RKO (cell line): ENCODE measurements at places on chromosomes 3 and 15.

GRCh38 chr3:115666081-115666480, 42.8 kb downstream of the GAP43 start:
- no peak for DNase-seq

DNA sequence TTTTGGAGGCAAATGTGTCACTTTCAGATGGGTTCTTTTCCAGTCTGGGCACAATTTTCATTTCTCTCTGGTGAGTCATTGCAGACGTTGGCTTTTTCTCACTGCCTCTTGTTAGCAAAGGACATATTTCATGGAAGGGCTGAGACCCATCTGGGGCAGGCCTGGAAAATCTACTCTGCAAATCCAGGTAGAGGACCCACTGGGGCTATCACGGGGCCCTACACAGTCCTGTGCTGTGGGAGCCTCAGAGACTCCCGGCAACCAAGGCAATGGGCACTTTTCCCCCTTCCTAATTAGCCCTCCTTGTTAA, 58.0 kb downstream of the HRH1 start:
- DNase-seq: no peak

DNA sequence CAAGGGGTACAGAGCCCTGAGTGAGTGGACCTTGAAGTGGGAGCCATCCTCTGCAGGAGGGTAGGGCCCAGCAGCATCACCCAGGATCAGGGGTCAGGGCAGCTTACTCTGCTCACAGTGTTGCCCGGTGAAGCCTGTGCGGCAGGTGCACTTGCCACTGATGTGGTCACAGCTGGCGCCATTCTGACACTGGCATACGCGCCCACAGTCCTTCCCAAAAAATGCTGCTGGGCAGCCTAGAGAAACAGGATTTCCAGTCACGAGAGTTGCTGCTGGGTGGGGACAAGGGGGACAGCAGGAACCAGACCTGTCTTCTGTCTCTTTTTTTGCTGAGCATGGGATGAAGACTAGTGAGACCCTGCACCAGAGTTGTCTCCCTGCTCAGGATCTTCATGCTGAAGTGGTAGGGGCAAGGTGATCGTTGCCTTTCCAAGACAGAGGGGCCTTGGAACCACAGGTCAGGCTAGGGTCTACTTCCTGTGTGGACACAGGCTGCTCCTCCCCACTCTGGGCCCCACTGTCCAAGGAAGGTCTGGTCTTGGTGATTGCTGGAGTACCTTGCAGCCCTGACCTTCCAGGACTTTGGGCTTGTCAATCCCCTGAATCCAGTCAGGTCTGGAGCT, 46.9 kb downstream of the RAB11A start:
- DNase-seq: no peak

- no peak for DNase-seq
These were observed 20.9 kb upstream of the CEMIP start for GRCh38 chr15:80758130-80758745.

DNA sequence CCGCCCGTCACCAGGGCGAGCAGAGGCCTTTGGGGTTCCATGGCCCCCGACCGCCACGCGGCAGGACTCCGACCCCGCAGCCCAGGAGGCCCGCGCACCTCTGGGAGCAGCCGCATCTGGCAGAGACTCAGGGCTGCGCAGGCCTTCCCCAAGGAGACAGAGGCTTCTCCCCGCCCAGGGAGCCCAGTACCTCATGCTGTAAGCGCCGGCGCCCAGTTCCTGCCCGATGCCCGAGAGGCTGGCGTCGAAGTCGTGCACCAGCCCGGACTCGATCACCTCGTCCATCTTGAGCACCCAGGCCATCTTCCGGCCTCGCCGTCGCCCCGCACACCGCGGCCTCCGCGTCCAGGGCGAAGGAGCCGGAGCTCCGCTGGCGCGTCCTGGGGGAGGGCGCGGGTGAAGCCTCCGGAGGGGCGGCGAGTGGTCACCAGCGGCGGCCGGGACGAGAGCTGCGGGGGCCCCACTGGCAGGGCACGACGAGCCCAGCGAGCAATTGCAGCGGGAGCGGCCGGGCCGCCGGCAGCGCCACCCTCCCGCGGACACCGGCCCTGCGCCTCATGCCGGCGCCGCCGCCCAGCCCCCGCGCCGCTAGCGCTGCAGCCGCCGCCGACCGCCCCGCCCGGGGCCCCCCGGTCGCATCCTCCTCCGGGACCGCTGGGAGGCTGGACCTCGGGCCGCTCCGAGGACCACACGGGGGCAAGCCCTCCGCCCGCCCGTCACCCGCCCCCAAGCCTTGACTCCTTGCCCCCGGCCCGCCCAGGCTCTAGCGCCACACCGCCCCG, 468 bp downstream of the UBP1 start:
- peak; percentile 63 for DNase-seq

GRCh38 chr15:50190166-50190570, 8.2 kb downstream of the SLC27A2 start:
- no peak for DNase-seq

- DNase-seq: no peak
These were observed 112.5 kb upstream of the THBS1 start for GRCh38 chr15:39468331-39468730.
